ENCODE measurements at places on chromosomes 16 and 17. TPM values are rescaled to one million over a fixed set of nuclear protein-coding genes. Genes with fewer than 3 reads are reported as not detected.

Gene TSPOAP1
- 8.3 TPM for total RNA-seq

Gene TBC1D28
- total RNA-seq = not detected

Gene SULT1A2
- 44.3 TPM for total RNA-seq

Gene USP7
- total RNA-seq = 144 TPM

Gene C17orf78
- total RNA-seq = not detected

Gene MMP28
- 82.4 TPM for total RNA-seq

Gene FBXL19
- total RNA-seq = 17.6 TPM

Gene TLCD2
- total RNA-seq = 45.6 TPM

Gene RRAD
- 11.6 TPM for total RNA-seq

- DNase-seq = peak; percentile 51
Observed at GRCh38 chr16:4702466-4702808, 9.1 kb downstream of the NUDT16L1 start.

GRCh38 chr16:62130101-62130500, 93.9 kb upstream of the CDH8 start:
- DNase-seq = no peak

GRCh38 chr17:58244963-58245362, 6.6 kb downstream of the LPO start:
- DNase-seq = no peak

GRCh38 chr17:68775969-68776368, 174.8 kb upstream of the FAM20A start:
- no peak for DNase-seq

DNA sequence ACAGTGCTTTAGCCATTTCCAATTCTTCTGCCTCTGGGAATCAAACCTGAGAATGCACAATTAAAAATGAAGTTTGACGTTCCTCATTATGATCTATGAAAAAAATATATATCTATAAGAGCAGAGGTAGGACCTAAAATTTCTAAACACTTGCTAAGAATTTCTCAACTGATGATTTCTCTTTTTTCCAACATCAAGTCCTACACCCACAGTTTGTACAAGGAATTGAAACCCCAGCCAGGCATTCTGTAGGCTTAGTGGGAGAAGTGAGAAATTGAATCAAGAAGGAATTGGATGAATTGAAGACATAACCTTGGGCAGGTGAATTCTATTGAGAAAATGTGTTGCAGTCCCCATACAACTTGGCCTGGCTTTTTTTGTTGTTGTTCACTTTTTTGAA, 2.7 kb downstream of the CACNG3 start:
- no peak for DNase-seq

DNA sequence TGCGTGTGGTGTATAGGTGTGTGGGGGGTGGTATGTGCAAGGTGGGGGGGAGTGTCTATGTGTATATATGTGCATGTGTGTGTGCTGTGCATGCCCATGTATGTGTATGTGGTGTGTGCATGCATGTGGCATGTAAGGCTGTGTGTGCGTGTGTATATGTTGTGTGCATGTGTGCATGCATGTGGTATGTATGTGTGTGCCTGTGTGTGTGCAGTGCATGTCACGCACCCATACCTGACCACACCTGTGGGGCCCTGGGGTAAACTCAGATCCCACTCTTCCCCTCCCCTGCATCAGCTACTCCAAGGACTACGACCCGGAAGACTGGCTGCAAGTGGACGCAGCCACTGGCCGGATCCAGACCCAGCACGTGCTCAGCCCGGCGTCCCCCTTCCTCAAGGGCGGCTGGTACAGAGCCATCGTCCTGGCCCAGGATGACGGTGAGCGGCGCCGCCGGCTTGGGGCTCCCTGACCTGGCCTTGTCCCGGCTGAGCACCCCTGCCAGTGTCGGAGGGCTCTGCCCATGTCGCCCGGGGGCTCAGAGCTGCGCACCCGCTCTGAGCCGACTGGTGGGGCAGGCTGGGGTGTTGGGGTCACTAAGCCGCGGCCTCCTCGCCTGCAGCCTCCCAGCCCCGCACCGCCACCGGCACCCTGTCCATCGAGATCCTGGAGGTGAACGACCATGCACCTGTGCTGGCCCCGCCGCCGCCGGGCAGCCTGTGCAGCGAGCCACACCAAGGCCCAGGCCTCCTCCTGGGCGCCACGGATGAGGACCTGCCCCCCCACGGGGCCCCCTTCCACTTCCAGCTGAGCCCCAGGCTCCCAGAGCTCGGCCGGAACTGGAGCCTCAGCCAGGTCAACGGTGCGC, 9.1 kb downstream of the SLC22A31 start:
- DNase-seq = peak; percentile 53

DNA sequence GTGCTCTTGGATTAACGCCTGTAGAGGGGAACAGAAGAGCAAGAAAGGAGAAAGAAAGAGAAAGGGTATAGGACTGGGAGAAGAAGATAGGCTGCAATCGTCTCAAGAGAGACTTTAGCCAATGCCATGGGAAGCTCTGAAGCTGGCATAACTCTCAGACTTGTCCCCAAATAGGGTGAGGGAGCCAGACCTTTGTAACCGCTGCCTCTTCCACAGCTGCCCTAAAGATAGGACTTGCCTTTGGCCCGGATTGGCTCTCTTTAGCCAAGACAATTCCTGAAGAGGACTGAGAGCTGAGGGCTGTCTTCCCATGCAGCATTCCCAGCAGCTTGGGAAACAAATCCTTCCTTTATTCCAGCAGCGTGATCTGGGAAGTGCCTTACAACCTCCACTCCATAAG, 20.8 kb upstream of the MMD start:
- DNase-seq = no peak

DNA sequence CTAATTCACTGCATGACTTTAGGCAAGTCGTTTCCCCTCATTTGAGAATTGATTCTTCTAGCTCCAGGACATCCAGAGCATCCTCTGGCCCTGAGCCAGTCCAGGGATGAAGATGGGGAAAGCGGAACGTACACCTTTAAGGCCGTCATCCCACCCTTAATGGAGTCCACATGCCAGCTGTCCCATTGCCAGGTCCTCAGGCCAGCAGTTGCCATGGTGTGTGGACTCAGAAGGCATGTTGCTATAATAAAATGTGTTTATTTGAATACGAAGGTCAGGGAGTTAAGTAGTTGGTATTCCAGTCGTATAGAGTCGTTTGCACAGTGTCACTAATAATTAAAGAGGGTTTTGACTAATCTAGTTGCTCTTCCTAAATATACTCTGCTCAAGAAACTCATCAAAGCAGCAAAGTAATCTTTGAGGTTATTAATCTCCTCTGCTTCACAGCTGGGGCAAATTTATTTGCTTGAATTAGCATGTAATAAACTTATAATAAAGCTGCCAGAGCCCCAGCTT, 30.4 kb downstream of the CCDC182 start:
- no peak for DNase-seq

- DNase-seq = no peak
Observed at GRCh38 chr16:70496513-70496912, 26.8 kb downstream of the COG4 start.

DNA sequence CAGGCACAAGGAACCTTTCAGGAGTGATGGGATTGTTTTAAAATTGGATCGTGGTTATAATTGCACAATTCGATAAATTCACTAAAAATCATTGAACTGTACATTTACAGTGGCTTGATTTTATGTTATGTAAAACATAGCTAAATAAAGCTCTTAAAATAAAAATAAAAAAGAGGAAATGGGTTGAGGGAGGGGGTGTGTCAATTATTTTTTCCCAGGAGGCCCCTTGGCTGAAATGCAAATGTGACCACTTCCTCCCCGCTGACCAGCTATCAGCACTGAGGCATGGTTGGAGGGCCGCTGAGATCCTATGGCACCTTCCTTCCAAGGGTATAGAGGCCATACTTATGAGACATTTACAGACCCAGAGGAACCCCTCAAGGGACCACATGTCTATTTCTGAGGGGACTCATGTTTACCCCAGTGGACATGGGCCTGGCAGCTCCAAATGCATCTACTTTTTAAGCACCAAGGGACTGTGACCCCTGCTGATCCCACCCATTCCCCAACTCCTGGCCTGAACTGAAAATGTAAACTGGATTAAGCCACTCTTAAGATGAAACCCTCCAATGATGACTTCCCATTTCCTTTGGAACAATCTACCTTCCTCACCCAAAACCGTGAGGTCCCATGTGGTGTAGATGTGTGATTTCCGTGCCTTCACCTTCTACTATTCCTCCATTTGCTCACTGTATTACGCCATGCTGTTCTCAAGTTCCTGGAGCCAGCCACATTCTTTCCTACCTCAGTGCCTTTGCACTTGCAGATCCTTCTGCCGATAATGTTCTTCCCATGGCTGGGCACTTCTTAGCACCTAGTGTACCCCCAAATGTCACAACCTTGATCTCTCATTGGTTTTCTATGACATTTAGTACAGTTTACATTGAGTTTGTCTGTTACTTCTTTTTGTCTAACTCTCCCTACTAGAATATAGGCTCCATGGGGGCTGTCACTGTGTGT, 2.8 kb upstream of the IL21R start:
- no peak for DNase-seq

GRCh38 chr17:41648411-41649195, 24.2 kb upstream of the KRT17 start:
- DNase-seq = peak; percentile 94

DNA sequence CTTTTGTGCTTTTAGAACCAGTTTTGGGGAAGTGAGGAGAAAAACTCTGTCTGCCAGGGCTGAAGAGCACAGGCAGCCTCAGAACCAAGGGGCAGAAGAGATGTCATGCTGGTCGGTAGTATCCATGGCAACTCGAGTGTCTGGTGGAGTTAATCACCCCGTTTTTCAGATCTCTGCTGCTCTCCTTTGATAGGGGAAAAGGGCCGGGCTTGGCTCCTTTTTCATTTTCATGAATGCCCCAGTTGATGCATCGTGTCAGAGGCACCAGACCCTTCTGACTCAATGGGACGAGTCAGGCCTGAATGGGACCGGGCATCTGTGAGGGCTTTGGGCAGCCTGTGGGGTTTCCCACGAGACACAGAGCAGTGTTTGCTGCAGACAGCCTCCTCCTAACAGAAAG, 304.6 kb downstream of the ABCC12 start:
- no peak for DNase-seq

DNA sequence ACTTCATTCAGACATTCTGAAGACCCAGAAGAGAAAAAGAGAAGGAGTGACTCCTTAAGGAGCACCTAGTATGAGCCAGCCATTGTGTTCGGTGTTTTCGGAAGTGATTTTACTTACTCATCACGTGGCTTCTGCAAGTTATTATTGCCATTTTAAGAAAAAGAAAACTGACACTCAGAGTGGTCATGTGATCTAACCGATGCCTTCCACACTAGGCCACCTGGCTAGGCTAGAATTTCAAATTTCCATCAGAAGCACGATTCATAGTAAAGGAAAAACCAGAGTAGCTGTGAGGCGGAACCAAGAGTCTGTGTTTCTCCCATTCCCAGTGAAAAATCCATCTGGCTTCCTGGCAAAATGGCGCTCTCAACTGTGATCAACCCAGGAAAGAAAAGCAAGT, 32.0 kb downstream of the GTF3C1 start:
- no peak for DNase-seq

DNA sequence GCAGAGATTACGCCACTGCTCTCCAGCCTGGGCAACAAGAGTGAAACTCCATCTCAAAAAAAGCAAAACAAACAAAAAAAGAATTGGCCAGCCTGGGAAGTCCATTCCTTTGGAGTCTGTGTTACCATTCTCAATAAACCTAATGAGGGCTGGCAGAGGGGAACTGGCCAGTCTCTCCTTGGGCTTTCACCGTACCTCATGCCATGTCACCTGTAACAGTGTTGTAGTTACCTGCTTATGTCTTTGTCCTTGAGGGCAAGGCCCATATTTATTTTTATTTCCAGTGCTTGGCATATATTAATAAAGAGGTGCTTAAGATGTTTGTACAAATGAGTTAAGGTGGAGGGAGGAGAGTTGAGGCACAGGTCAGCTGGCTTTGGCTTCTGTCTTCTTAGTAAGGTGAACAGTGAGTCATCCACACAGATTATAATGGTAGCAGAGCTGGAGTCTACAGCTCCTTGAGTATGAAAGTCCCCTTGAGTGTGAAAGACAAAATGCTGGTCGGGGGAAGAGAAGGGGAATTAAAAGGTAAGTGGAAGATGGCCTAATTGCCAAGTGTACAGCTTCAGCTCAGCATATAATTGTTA, 8.4 kb downstream of the C1QBP start:
- no peak for DNase-seq

GRCh38 chr17:9383826-9384225, 191.8 kb downstream of the STX8 start:
- DNase-seq = no peak

DNA sequence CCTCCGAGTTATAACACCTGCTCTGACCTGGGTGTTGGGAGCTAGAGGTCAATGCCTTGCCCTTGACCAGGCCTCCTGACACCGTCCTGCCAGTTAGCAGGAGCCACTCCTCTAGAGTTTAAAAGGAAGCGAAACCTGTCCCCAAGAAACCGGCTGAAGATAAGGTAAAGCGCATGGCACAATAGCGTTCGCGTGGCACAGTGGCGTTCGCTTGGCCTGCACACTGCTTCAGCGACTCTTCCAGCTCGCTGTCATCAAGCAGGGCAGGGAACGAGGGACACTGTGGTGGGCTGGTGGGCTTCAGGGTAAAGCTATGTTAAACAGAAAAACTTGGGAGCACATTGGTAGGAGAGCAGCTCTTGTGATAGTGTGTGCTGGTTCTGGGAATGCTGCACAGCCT, 28.2 kb upstream of the ETV4 start:
- DNase-seq = peak; percentile 52

- DNase-seq = no peak
Observed at GRCh38 chr16:79717333-79718137, 117.0 kb upstream of the MAF start.

DNA sequence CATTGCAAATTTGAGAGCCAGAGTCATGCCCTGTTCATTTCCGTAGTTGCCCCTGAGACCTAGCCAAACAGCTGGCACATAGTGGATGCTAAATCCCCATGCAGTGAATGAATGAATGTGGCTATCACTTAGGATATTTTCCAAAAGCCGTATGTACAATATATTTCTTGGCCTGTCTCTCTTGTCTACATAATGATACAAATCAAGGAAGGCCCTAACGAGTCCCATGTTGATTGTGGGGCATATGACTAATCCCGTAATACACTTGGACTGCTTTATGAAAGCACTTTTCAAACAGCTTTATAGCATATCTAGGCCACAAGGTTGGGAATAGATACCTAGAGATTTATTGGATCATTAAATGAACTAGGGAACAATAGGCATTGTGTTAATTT, 478.0 kb downstream of the SLC39A11 start:
- DNase-seq = no peak

DNA sequence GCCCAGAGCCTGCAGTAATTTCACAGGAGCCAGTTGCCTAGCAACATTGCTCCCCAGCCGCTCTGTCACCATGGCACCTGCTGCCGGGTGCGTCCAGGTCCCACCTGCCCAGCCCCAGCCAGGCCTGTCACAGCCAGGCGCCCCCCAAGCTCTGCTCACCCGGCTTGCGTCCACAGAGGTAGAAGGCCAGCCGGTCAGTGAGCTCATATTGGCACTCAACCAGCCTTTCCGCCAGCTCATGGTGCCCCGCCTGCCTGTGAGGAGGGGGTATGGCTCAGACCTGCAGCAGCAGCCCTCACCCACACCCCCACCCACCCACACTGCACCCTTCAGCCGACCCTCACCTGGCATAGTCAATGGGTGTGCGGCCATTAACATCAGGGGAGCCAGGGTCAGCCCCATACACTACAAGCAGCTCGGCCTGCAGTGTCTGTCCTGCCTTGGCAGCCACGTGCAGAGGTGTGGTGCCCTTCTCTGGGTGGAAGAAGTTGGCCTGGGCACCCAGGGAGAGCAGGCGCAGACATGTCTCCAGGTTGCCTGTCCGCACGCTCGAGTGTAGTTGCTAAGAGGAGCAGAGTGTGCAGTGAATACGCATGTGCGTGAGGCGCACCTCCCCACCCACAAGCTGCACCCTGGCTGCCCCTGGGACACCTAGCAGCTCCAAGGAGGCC, 7.7 kb downstream of the GIT1 start:
- no peak for DNase-seq

- DNase-seq = no peak
Observed at GRCh38 chr16:85250147-85250463, 137.8 kb upstream of the CIBAR2 start.
